Parietal lobe (tissue), 2 donors: ENCODE measurements at places on chromosomes 7 and 10. TPM values are rescaled to one million over a fixed set of nuclear protein-coding genes. Genes with fewer than 3 reads are reported as not detected.

Gene STEAP1
- not detected for total RNA-seq

Gene DYDC2
- 2.8 TPM for total RNA-seq

Gene SPDYE11
- not detected for total RNA-seq

Gene SFTPA2
- 1.3 TPM for total RNA-seq

Gene TMEM236
- total RNA-seq, result not detected

Gene AGR3
- total RNA-seq, result not detected

Gene COL26A1
- 9.7 TPM for total RNA-seq

Gene FANK1
- 2.2 TPM for total RNA-seq

Gene INSYN2A
- total RNA-seq, result 9.4 TPM

Gene EXOC6
- 76.1 TPM for total RNA-seq

Gene ENKUR
- 4.4 TPM for total RNA-seq

Gene SLC16A9
- 9.4 TPM for total RNA-seq

Gene RBP3
- total RNA-seq, result not detected

Gene CCDC6
- 42.9 TPM for total RNA-seq

Gene PARG
- total RNA-seq, result 108 TPM

Gene THSD7A
- 41.6 TPM for total RNA-seq

Gene FAM25C
- not detected for total RNA-seq

Gene GSTO2
- 4.4 TPM for total RNA-seq

Gene HOXA5
- not detected for total RNA-seq

Gene NOC3L
- 27.2 TPM for total RNA-seq

Gene EN2
- total RNA-seq, result not detected

Gene GATA3
- total RNA-seq, result not detected

Gene EPO
- total RNA-seq, result not detected

Gene HIP1
- 24.1 TPM for total RNA-seq

Gene STEAP4
- total RNA-seq, result 0.31 TPM

Gene ANKRD2
- not detected for total RNA-seq

Gene ZKSCAN1
- 87.0 TPM for total RNA-seq

Gene DNTT
- not detected for total RNA-seq

Gene UFSP1
- 2.5 TPM for total RNA-seq

Gene OR2A12
- total RNA-seq, result not detected

Gene CH25H
- 0.63 TPM for total RNA-seq

Gene HMX3
- not detected for total RNA-seq

Gene VWDE
- total RNA-seq, result 0.63 TPM

Gene TAS2R41
- total RNA-seq, result not detected

Gene PTPN20
- total RNA-seq, result 17.5 TPM

Gene HTR5A
- 0.94 TPM for total RNA-seq

Gene SPOCK2
- 18.5 TPM for total RNA-seq

Gene CDK5
- total RNA-seq, result 36.6 TPM

Gene TSPAN12
- 4.7 TPM for total RNA-seq

Gene H2BK1
- not detected for total RNA-seq

Gene METTL27
- 0.94 TPM for total RNA-seq

Gene CYP3A5
- total RNA-seq, result 0.63 TPM

Gene SLC26A5
- total RNA-seq, result 0.31 TPM

Gene POLR2J2
- 15.3 TPM for total RNA-seq
